Activated naive CD4-positive, alpha-beta T cell treated with anti-CD3 and anti-CD28 coated beads, Interleukin-2, amount 50 U/mL, for 16 hours (primary cell): ENCODE measurements at places on chromosomes 2 and 18.

DNA sequence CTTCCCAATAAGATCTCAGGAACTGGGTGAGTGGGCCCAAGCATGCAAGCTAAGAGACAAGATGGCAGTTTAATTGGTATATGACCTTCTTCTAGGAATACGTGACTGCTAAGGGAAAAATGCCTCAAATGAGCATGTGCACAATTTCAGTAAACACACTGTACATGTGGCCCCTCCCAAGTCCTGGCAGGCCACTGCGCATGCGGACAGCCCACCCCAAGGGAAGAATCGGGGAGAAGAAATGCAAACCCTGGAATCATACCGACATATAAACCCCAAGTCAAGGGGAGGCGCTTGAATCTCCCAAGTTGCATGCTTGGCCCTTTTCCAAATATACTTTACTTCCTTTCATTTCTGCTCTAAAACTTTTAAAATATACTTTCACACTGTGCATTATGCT, 15.2 kb upstream of the CCDC93 start:
- no peak for DNase-seq

DNA sequence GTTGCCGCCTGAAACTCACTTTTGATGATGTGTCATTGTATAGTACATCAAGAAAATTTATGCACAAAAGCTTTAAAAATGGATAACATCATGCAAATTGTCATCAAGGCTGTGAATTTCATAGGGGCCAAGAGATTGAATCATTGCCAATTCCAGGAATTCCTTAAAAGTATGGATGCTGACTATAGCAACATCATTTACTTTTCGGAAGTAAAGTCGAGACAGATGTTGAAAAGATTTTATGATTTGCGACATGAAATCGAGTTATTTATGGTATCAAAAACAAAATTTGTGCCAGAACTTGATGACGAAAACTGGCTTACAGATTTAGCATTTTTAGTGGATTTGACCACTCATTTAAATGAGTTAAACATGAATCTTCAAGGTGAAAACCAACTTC, 56.3 kb downstream of the ASB1 start:
- no peak for DNase-seq

DNA sequence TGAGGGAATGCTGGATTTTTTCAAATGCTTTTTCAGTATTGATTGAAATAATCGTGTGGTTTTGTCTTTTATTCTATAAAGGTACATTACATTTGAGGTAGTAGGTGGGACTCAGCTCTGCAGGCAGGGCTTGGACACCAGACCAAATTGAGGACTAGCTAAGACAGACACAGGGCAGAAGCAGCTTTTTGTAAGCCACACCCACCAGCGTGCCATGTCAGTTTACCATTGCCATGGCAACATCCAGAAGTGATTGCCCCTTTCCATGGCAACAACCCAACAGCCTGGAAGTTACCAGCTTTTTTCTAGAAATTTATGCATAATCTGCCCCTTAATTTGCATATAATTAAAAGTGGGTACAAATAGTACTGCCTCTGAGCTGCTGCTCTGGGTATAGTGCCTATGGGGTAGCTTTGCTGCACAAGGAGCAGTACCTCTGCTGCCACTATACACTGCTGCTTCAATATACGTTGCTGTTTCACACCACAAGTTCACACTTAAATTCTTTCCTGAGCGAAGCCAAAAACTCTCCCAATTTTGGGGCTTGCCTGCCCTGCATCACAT, 23.6 kb upstream of the VWA3B start:
- DNase-seq, result no peak

GRCh38 chr18:79597831-79598632, 81.6 kb upstream of the CTDP1 start:
- peak; percentile 8 for DNase-seq

GRCh38 chr2:237057893-237058300, 27.8 kb upstream of the COPS8 start:
- no peak for DNase-seq

DNA sequence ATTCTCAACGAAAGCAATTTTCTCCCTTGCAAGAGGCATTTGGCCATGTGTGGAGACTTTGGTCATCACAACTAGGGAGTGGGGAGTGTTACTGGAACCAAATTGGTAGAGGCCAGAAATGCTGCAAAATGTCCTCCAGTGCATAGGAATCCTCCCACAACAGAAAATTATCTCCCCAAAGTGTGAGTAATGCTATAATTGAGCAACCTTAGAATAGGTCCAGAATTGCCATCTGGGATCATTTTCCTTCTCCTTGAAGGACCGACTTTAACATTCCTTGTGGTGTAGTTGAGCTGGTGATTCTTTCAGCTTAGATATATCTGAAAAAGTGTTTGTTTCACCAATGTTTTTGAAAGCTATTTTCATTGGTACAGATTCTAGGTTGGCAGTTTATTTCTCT, 111.2 kb upstream of the SMIM21 start:
- no peak for DNase-seq

DNA sequence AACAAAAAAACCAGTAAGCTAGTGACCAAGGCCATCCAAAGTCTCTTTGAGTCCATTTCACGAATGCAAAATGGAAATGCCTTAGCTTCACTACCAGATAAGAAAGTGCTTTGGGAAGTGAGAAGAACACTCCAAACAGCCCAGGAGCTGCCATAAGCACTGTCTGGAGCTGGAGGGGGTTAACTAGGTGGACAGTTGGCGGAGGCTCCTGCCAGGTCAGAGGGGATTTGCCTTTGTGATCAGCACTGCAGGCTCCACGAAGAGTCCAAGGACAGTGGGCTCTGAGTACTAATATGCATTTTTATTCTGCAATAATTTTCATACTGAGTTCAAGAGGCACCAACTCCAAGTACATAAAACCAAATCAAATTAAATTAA, 233.3 kb upstream of the SMAD2 start:
- no peak for DNase-seq

DNA sequence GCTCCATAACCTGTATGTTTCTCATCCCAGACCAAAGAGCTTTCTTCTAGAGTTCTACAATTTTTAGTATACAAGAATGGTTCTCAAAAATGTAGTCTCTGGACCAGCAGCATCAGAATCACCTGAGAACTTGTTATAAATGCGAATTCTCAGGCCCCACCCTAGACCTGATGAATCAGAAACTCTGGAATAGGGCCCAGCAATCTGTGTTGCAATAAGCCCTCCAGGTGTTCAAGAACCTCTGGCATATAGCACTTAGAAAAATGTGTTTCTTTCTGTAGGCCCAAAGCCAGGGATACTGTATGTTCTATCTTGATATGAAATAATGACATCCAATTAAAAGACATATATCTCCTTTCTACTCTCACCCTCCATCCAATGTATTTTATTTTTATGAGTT, 10.4 kb downstream of the PAIP2B start:
- no peak for DNase-seq

GRCh38 chr18:25880441-25880840, 210.0 kb downstream of the SS18 start:
- no peak for DNase-seq

- peak; percentile 76 for DNase-seq
These were observed 19.1 kb downstream of the SH2D6 start for GRCh38 chr2:85437488-85438200.

DNA sequence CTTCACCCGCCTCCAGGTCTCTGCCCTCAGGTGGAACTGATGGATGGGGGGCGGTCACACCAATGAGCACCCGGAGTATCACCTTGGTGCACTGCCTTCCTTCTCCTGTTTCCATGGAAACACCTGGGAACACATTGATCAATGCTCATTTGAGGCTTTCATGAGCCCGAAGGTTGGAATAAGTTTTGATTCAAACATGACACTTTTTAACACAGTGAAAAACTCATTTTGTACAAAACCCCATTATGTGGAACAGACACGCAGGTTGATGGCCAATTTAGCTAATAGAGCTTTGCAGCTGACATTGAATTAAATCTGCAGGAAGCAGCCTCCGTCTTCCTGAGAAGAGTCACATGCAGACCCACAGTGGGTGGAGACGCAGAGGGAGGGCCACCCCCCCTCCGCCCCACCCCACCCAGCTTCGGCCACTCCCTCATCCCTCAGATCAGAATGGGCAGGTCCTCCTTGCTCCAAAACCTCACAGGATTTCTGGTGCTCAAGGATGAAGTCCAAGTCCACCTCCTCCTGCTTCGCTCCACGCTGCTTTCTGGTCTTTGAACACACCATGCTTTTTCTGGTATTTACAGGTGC, 96.0 kb upstream of the MYCN start:
- DNase-seq, result no peak

DNA sequence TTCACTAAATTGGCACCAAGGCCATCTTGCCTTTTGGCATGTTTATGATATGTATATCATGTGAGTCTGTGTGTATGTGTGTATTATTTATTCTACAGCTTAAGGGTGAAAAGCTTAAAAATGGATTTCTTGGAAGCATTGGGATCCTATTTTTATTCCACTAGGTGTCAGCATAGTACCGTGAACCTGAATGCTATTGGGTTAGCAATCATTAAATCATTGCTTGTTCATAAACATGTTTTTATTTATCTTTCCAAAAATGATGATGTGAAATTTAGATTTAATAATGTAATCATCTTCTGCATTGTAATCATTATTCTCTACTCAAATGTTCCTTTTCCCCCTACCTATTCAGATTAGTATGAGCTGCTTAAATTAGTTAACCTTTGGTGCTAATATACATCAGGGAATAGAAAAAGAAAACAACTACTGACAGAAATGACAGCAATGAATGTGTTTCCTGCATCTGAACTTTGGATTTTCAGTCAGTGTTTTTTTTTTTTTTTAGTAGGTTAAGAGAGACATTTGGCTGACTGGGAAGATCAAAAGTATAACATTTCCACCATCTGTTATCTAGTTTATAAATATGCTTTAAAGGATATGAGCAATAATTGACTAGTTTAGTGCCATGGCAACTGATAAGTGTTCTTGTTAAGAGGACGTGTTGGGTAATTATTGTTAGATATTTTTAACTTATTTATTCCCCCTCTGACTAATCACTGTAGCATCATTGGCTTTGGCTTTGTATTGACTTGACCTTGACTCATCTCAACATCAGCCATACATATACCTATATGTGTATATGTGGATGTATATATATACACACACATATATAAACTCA, 14.1 kb upstream of the ZSWIM2 start:
- no peak for DNase-seq

DNA sequence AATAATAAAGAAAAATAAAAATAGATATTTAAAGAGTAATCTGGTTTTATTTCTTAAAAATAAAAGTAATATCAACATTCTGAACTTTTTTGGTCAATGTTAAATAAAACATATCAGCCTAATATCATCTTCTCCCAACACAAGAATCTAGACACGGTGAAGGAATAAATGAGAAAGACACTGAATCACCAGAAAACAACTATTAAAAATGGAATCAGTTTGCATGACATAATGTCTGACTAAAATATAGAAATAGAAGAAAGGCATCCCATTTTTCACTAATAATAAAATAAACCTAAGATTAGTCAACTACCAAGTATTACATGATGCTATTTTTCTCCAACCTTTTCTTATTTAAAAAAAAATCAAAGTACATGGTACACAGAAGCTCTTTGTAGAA, 30.8 kb upstream of the TNFAIP6 start:
- DNase-seq, result no peak

DNA sequence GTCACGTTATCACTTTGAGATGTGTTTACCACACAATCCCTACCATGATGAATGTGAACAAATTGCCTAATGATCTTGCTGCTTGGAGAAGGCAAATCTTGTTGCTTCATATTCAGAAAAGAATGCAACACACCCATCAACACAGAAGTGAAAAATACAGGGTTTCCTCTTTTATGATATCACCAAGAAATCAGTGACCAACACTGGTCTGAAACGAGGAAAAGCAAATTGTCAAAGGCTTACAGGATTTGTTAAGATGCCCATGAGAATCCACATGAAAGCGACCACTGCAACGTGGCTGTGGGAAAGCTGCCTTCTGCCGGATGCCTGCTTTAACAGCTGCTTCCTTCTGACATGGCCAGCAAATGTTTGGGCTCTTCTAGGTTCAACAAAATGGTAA, 397.6 kb upstream of the LRATD1 start:
- DNase-seq, result no peak

DNA sequence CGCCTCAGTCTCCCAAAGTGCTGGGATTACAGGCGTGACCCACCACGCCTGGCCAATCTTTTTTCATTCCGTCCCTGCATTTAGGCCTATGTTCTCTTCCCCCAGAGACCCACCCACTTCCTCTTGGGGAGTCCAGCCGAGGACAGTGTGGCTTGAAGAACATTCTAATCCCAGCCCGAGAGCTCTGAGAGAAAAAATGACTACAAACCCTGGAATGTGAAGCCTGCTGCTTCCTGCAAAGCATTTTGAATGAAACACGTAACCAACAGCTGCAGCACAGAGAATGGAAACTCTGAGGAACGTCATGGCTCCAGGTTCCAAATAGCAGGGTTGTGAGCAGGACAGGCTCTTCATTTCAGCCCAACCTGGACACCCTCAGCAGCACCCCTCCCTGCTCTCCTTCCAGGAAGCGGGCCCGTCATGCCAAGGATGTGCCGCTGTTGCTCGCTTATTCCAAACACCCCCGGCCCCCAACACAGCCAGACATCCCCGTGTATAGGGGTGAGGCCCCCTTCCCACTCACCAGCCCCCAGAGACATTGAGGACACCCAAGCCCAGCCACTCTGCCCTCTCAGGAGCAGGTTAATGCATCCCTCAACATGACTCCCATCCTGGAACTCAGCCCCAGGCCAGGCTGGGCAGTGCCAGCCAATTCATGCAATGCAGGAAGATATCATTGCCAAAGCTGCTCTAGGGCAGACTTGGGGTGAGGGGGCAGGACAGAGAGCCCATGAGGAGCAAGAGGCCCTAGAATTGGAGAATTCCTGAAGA, 139.8 kb downstream of the ZFP36L2 start:
- DNase-seq, result no peak

GRCh38 chr18:48627216-48627615, 88.4 kb downstream of the CTIF start:
- DNase-seq, result no peak

DNA sequence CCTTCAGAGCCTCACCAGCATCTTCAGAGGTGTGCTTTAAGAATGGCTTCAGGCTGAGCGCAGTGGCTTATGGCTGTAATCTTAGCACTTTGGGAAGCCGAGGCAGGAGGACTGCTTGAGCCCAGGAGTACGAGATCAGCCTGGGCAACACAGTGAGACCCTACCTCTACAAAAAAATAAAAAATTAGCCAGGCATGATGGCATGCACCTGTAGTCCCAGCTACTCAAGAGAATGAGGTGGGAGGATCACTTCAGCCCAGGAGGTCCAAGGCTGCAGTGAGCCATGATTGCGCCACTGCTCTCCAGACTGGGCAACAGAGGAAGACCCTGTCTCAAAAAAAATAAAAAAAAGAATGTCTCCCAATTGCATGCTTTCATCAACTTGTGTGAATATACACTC, 133.3 kb upstream of the ARL5A start:
- no peak for DNase-seq

DNA sequence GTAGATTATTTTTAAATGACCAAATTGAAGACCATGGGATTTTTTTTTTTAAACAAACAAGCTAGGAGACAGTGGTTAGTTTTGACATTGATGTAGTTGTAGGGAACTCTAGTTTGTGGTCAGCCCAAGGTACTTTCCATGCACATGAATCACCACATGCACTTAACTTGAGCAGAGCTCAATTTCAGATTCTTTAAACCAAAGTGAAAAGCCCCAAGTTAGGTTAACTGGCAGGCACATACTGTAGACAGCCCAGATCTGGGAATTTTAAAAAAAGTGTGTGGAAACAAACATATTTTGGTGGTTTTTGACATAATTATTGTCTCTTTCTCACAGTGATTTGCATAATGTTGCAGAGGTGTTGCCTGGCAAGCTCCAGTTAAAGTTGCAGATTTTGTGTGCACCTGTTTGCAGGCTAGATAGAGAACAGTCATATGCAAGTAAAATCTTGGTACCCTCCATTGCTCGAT, 88.4 kb downstream of the BCL2L11 start:
- DNase-seq, result no peak

GRCh38 chr2:211390536-211391188, 834.3 kb downstream of the CPS1 start:
- no peak for DNase-seq

GRCh38 chr2:219598308-219599078, 836 bp downstream of the STK11IP start:
- DNase-seq, result no peak
